ENCODE measurements at places on chromosomes 7 and 10.

GRCh38 chr7:7479275-7479805, 56.3 kb downstream of the COL28A1 start:
- no peak for DNase-seq

GRCh38 chr10:127968027-127968441, 61.1 kb downstream of the PTPRE start:
- no peak for DNase-seq

- DNase-seq, result no peak
Measured at GRCh38 chr10:17795083-17795482, 14.1 kb upstream of the MRC1 start.

- no peak for DNase-seq
Measured at GRCh38 chr10:88608052-88608732, 21.6 kb downstream of the LIPJ start.

DNA sequence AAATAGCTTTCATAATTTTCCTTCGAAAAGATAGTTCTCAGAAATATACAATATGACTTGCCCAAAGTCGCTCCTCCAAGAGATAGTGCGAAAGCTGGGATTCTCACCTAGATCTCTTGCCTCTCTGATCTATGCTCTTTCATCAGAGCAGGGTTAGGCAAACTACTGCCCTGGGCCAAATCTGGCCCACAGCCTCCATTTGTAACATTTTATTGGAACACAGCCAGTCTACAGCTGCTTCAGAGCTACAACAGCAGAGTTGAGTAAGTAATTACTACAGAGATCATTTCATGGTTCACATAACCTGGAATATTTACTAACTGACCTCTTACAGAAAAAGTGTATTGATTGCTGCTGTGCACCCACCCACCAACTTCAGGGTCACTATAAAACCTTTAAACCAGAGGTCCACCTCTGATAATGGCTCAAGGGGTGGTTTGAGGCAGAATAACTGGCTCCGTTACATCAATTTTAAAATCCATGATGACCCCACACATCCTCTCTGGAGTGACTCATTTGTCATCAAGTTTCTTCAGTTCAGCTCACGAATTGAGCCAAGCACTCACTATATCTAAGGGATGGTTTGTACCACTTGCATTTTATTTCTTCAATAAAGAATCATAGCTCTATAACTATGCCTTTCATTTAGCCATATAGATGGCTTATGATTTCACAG, 1019.0 kb downstream of the XPNPEP1 start:
- no peak for DNase-seq

DNA sequence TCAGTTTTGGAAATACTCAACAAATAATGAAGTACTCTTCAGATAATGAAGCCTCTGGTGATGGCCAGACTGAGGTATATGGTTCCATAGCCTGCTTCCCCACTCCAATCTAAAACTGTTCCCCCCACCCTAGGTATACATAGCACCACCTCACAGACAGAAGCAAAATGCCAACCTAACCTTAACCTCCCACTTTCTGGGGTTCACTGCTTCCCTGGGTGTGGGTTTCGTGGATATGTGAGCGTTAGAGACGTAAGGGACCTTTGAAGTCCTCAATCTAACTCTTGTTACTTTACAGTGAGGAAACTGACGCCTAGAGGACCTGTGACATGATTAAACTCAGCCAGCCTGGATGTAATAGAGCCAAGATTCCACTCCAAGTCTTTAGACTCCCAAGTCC, 1.4 kb downstream of the RHBDD2 start:
- no peak for DNase-seq
